Pulmonary artery endothelial cell (primary cell): ENCODE measurements at places on chromosomes 7 and 10.

- DNase-seq = no peak
Measured at GRCh38 chr7:101137651-101138212, 10.8 kb downstream of the SERPINE1 start.

DNA sequence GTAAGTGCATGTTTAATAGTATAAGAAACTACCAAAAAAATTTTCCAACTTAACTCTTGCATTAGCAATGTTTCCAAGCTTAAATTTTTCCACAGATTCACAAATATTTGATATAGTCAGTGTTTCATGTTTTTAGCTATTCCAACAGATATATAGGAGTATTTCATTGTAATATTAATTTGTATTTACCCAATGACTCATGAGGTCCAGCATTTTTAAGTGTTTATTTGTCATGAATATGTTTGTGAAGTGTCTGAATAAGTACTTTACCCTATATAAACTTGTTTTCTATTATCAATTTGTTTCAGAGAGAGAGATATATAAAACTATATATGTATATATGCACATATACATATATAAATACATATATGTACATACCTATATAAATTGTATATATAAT is 71.0 kb downstream of the SEMA3D start:
- no peak for DNase-seq

GRCh38 chr7:83879063-83879462 is 230.1 kb upstream of the SEMA3E start:
- DNase-seq = no peak

DNA sequence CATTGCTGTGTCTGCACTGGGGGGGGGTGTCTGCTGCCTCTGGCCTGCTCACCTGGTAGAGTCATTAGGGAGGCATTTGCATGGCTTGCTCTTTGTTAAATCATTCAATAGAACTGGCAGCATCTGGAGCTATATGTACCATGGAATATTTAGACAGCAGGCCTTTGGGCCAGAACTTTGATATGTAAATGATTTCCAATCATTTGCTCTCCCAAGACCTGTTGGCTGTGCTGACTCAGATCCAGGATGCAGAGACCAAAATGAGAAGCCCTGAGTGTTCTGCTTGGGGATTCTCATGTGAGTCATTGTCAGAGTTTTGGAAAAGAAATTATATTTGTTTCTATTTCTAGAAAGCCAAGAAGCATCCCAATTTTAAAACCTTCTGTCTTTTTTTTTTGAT is 257.6 kb upstream of the IGFBP3 start:
- no peak for DNase-seq
